ENCODE measurements at places on chromosomes 6 and 20.

DNA sequence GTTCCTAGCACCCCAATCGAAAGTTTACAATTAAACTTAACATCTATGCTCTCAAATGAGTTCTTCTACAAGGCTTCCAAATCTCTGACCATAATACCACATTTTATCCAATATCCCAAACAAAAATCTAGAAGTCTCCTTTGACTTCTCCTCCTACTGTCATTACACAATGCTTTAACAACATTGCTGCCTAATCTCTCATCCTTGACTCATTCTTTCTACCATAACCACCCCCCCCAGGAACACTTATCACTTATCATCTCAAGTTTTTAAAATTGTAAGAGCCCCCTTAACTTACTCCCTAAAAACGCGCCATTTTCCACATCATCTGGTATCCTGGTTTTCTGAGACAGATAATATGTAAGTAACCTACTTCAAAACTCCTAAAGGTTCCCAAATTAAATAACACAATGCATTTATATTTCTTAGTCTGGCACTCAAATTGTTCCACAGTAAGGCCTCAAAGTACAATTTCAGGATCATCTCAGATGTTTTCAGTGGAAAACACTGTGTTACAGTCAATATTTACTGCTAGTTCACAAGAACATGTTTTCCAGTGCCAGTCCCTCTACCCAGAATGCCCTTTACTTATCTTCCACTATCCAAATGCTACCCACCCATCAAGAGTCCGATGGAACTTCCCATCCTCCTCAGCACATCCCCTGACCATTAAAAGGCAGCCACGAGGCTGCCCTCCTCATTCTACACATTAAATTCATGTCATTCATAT, 308.2 kb upstream of the THEMIS start:
- DNase-seq, result no peak

GRCh38 chr20:4369798-4370124, 351.9 kb upstream of the PRND start:
- DNase-seq, result no peak

GRCh38 chr6:96499781-96500180, 21.8 kb upstream of the UFL1 start:
- no peak for DNase-seq

DNA sequence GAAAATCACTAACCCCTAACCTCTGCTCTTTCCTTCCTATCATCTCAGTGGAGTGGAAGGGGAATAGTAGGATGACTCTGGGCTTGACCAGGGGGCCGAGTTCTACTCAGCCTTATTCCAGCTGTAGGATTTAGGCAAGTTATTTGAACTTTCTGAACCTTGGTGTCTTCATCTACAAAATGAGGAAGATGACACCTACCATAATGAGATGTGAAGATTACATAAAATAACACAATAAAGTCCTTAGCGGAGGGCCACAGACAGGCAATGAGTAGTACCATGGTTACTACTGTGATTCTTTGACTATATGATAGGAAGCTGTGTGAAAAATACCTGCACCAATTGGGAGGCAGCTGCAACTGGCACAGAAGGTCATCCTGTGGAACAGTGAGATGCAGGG, 53.6 kb upstream of the PIM1 start:
- DNase-seq, result no peak

- DNase-seq, result no peak
Observed at GRCh38 chr6:97019315-97019714, 94.8 kb downstream of the KLHL32 start.

- DNase-seq, result no peak
Observed at GRCh38 chr20:38870733-38871559, 55.3 kb upstream of the FAM83D start.

DNA sequence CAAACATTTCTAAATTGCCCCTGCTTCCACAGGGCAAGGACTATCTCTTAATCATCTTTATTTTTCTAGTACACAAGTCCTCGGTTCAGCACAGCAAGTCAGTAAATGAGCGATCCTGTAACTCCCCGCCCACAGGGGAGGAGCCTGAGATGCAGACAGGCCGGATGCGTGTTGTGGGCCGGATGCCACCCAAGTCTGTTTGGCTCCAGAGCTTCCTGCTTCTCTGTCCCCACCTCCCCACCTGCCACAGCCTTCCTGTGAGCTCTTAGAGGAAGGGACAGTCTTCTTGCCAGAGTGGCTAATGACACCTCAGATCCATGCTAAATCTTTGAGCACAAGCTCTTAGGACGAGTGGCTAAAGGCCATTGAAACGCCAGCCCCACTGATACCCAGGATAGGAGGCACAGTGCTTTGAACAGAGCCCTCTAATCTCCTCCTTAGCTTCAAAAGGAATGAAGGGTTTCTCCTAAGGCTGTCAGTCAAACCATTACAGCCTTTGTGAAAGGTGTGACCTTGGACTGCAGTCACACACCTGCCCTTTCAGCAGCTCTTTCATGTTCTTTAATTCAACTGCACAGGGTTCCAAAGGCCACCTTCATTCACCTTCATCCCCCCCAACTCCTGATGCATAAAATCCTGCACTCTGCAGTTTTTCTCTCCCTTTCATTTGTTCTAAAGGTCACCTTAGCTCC, 264.3 kb downstream of the TFAP2C start:
- DNase-seq, result no peak

- no peak for DNase-seq
Observed at GRCh38 chr6:87808005-87808757, 106.1 kb upstream of the AKIRIN2 start.

DNA sequence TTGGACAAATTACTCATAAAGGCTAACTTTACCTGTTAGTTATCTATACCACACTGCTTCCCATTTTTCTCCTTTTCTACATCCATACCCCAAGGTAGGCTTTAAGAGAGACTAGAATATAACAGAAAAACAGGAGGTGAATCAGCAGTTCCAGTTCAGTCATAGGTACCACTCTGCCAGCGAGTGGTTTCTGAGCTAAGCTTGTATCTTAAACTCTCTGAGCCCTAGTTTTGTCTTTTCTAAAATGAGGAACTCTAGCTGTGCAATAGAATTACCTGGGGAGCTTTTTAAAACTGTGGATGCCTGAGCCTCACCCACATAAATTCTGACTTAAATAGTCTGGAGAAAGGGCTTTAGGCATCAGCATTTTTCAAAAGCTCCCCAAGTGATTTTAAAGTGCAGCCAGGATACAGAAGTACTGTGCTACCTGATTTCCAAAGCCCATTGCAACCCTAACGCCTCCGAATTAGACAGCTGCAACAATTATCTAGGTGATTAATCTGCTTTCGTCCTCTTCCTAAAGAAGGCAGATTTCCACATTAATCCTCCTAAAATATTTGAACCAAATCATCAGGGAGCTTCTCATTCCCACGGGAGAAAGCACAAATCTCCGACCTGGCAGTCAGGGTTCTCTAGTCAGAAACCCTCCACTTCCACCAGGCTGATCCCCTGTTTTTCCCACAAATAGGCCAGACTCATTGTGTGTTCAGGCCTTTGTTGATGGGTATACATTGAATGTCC, 37.4 kb upstream of the RPL7L1 start:
- no peak for DNase-seq

- peak; percentile 36 for DNase-seq
Observed at GRCh38 chr6:48069280-48069679, 41.7 kb downstream of the PTCHD4 start.

DNA sequence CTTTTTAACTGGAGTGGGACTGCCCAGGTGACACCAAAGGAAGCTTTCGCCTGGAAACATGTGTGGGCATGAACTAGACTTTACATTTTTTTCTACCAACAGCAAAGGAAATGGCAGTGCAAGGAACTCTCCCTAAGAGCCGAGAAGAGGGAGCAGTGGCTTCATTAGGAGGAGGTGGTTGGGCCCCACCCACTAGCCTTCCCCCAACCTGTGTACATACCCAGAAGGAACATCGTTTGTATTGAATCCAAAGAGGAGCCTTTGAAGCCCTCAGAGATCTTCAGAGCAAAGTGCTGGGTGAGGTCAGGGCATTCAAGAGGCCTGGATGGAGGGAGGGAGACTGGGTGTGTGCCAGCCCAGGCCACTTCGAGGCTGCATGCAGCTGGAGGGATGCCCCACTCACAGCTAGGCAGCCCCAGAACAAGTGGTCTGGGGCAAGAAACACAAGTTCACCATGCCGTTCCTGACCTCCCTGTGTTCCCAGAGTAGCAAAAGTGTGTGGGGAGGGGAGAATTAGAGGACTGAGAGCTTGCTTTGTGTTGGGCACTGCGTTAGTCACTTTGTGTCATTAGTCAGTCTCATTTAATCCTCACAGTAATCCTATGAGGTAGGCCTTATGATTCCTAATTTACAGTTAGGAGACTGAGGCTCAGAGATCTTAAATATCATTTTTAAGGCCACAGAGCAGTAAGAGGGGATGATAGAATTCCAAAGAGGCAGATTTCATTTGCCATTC, 191.6 kb upstream of the SUPT3H start:
- DNase-seq, result no peak

- DNase-seq, result no peak
Observed at GRCh38 chr6:46217671-46218131, 46.9 kb upstream of the ENPP5 start.

GRCh38 chr20:38827770-38828281, 22.3 kb downstream of the PPP1R16B start:
- DNase-seq, result no peak

Measured in muscle of back (tissue), 13 donors.